ENCODE measurements at places on chromosomes 3 and 15.

- no peak for DNase-seq
Observed at GRCh38 chr3:195860456-195860855, 47.9 kb downstream of the TNK2 start.

DNA sequence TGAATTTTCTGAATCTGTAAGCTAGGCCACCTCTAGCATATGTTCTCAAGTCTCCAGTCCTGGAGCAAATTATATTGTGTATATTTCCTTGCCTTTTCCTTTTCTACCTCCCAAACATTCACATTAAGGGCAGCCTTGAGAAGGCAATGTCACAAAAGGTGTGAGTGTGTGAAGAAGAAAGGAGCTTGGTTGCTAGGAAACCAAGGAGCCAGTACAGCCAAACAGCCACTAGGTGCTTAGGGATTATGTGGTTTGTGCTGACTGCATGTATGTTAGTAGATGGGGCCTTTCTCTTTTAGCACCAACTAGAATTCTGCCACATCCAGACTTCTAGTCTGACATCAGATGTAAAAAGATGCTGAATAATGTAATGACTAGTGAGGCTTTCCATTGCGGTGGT is 118.8 kb upstream of the DAZL start:
- DNase-seq, result no peak

DNA sequence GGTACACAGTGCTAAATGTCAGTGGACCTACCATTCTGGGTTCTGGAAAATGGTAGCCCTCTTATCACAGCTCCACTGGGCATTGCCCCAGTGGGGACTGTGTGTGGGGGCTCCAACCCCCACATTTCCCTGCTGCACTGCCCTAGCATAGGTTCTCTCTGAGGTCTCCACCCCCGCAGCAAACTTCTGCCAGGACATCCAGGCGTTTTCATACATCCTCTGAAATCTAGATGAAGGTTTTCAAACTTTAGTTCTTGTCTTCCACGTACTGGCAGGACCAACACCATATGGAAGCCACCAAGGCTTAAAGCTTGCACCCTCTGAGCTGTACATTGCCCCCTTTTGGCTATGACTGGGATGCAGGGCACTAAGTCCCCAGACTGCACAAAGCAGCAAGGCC is 788.2 kb upstream of the ALCAM start:
- no peak for DNase-seq

DNA sequence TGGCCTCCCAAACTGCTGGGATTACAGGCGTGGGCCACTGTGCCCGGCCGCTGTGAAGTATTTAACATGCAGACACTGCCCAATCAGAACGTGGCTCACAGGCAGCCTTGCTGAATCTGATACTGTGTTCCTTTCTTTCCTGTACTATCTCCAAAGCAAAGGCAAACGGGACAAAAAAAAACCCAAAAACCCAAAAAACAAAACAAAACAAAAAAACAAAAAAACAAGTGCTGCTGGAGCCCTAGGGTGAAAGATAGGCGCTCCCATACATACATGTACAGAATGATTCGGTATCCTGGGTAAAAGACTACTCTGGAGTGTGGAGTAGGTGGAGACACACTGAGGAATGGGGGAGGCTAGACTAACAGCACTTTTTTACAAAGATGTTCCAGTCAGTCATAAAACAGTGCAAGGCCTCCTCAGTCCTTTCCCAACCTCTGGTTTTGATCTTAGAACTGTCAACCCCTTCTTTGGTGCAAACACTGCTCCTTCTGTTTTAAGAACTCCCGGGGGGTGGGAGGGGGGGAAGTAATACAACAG is 7.7 kb upstream of the MAP1A start:
- no peak for DNase-seq

DNA sequence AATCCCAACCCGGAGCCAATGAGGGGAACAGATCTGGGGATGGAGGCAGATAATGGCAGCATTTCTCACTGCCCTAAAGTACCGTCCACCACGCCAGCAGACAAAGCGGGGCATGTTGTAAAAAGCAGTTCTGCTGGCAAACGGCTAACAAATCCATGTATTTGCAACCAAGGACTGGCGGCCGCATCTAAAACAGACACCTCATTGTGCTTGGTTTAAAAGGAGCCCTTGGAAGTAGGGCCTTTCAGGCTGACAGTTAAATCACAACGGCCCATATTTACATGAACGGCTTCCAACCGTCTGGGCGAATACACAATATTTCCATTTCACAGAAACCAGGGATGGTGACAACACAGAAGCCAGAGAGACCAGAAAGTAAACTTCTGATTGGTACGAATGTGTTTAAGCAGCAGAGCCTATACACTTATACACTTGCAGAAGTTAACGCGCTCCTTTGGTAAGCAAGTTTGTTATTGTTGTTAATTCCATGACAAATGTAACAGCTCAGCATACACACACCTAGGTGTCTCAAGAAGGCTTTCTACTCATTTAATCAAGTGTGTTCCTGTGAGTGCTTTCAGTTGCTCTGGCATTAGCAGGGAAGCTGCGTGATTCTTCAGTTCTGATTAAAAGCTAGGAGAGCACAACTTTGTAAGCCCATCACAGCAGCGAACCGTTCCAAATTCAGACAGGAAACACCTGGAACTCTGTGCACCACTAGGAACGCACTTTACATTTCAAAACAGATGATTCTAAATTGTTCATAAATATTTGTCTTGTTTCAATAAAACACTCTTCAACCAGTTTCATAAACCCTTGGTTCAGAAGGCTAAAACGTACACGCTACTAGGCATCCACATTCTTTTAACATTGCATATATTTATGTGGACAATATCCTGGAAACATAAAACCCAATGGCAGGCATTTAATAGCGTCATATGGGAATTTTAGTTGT is 112.9 kb downstream of the PDZRN3 start:
- no peak for DNase-seq

DNA sequence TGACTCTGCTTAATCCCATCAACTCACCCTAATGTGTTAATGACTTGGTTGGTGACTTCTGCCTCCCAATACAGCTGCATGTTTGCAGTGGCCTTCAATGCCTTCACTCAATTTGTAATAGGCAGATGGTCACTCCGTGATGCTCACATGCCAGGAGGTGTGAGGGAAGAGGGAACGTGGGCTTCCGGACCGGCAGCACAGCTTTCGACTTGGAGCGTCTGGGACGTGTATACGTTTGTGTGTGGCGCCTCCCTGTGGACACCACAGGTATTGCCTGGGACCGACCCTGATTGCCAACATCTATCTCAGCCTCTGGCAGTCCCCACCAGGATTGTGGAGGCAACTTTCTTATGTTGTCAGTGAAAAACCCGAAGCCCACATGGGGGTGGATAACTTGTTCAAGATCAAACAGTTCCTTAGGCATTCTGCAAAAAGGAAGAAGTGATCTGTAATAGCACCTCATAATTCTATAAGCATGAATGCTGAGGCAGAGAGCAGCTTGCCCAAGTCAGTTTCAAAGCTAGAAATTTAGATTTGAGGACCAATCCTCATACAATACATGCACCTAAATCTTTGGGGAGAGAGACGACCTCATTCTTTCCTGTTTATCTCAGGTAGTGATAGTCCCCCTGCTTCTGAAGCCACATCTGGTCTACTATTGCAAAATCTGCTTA is 16.9 kb downstream of the MRPL46 start:
- DNase-seq, result peak; percentile 69

DNA sequence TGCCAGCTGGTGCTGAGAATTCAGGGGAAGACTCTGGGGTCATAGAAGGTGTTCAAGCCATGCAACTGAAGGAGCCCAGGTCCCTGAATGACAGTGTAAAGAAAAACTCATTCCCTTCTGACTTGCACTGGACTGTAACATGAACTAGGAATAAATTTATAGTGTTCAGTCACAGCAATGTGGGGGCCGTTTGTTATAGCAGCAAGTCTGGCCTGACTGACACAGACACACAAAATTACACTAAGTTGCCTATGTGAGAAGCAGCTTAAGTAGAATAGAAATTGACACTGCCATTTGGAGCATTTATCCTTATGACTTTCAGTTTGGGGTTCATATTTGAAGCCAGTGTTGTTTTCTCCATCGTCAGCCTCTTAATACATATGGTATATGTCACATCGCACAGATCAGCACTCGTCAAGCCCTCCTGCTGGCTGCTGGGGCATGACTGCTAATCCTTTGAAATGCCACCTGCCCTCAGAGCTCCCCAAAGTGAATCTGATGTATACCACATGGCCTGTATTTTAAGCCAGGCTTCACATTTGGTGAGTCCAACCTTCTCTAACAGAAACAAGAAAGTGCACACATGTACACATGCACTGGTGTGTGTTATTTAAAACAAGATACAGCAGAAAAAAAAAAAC is 17.1 kb upstream of the HEG1 start:
- DNase-seq, result no peak

DNA sequence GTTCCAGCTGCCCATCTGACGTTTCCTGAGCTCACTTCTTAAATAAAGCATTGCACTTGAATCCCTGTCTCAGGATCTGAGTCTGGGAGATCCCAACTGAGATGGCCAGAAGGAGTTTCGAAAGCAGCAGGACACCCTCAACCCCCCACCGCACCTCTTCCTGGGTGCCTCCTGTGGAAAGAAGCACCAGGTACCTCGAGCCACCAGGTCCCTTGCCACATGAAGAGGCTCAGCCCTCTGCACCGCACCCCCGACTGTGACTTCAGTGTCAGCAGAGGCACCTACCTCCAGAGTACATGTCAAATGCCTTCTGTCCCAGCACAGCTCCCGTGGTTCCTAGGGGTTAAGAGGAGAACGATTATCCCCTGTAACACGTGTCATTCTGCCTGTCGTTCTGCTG is 26.7 kb downstream of the FAM3D start:
- DNase-seq, result no peak

DNA sequence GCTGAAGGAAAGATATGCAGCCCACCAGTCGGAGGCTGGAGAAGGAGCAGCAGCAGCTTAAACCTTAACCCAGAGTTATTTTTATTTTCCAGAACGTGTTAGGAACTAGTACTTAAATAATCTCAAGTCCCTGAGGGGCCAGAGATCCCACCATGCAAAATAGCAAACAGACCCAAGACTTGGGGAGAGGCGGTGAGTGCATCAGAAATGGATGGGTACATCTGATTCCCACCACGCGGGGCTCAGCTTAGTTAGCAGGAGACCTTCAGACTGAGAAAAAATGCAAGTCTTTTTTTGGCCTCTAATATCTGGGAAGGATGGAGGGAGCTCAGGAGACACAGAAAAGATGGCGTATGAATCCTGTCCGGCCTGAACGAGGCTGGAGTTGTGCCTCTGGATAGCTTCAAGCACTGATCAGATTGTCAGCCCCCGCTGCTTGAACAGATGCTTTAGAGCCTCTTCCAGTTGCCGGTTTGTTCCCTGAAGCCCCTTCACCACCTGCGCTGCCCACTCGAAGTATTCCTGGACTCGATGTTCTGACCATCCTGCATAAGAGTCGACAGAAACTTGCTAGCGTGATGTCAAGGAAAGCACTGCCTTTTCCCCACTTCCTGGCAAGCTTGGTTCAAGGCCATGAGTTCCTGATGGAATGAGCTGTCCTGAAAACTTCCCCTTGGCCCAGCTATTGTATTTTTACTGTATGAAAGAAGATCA is 1.3 kb downstream of the HDDC3 start:
- DNase-seq, result no peak

DNA sequence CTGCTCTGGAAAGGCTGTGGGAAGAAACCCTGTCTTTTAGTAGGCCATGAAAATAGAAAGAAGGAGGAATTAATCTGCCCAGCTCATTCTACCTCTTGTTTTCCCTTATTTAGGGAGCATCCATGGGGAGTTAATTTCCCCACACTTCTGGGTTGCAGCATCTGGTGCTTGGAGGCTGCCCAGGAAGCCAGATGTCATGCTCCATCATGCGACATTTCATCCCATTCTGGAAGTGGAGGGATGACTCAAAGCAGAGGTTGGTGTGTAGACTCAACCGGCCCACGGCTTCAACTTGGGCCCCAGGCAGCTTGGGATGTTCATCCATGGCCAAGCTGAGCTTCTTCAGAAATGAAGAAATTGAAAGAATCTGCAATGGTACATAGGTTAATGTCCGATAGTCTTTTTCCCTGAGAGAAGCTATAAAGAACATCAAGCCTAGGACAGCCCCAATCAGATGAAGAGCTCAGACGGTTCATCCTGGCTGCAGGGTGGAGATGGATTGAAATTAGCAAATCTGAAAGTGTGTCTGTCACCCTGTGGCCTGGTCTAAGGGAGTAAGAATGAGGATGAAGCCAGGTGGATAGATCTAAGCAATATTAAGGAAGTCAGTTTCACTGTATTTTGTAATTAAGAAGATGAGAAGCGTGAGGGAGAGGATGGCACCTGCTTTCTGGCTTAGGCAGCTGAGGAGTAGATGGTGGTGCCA is 24.5 kb upstream of the PROK2 start:
- DNase-seq, result no peak

DNA sequence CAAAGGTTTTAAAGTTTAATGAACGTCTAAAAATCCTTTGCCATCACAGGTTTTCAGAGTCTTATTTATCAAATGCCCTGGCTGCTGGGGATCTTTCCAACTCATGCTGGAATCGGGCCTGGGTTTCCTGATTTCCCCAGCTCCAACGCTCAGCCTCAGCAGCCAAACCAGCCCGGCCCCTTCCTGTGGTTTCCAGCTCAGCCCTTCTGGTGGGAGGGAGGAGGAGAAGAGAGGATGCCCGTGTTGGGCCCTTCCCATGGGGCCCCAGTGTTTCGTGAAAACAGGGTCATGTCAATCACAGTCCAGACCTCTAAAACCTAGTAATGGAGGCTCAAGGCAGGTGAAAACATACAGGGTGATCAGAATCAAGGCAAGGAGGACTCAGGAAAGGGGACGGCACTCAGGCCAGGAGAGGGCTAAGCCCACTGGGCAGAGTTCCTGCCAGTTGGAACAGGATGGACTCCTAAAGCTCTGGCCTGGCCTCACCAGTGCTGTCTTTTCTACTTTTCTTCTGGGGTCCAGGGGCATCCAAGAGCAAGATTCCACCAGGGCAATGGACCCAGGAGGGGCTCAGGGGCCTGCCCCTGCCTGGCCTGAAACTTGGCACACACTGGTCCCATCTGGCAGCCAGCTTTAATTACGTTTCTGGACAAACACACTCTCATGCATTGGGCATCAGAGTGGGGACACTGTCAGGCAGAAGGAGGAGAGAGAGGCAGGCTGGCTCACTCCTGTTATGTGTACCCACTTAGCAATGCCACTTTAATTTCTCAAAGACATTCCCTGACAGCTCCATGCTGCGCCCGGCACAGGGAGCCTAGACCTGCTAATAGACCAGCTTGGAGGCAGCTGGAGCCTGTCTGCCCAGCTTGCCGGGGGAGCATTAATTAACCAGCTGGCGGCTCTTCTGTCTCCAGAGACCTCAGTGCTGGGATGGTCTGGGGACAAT is 194.6 kb downstream of the FAM43A start:
- DNase-seq, result no peak

DNA sequence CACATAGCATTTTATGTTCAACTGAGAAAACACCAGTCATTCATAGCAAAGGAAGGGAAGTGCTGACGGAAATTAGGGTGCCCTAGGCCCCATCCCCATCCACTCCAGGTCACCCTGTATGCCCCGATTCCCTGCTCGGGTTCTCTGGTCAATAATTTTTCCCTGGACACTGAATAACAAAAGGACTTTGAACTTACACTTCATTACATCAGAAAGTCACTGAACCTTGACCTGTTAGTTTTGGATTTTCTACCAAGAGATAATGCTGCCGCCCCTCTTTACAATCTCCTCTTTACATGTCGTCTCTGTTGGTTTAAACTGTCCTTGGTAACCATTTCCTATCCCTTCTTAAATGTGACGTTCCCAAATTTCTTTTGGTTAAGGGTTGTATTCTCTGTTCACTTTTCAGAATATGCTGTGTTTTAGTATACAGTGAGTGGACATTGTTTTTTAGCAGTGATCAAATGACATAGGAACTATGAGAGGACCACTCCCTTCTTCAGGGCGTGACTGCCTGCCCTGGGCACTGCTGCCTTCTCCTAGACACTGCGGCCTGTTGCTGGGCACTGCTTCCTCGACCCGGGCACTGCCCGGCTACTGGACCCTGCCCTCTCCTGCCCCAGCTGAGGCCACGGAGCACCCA is 13.6 kb upstream of the AHSG start:
- DNase-seq, result no peak

Data from stimulated activated CD4-positive, alpha-beta T cell treated with anti-CD3 and anti-CD28 coated beads, Interleukin-4, amount 100 ng/mL, for 48 hours (primary cell).